Epithelial cell of proximal tubule (primary cell): ENCODE measurements at places on chromosomes 7 and 10. TPM values are rescaled to one million over a fixed set of nuclear protein-coding genes. Genes with fewer than 3 reads are reported as not detected.
A peak's percentile ranks its signal among the peaks of the same experiment; 100 is the strongest.

GRCh38 chr7:50342616-50343114 lies 38.1 kb downstream of the IKZF1 start:
- DNase-seq: no peak

LRRN3 gene
- 0.14 TPM in 1 of 2 replicates, not detected in the other for total RNA-seq

GRCh38 chr7:124775422-124775821 lies 9.8 kb upstream of the GPR37 start:
- no peak for DNase-seq

DNA sequence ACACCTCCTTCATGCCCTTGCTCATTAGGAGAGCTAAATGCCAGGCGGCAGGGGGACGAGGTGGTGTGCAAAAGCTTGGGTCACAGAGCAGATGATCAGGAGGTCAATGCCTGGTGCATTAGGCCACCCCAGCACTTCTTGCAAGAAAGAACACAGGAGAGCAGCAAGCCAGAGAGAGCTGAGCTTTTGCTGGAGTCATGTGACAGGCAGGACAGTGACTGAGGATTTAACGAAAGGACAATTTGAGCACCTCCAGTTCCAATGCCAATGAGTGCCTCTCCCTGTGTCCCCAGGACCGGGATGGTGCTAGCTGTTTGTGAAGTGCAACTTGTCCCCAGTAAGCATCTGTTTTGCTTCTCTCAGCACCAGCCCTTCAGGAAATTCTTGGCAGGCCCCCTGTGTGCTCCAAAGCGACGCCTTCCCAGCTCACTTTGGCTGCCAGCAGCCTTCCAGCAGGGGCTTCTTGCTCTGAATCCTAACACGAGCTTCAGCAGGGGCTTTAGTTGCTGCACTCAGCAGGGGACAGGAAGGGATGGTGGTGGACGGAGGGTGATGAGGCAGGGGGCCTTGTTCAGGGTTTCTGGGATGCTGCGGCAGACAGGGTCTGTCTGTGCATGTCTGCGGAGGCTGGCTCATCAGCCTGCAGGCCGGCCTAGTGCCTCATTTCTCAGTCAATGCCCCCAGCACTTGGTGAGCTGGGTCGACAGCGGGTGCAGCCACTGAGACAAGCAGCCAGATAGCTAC lies 368.1 kb downstream of the RPS24 start:
- no peak for DNase-seq

DNA sequence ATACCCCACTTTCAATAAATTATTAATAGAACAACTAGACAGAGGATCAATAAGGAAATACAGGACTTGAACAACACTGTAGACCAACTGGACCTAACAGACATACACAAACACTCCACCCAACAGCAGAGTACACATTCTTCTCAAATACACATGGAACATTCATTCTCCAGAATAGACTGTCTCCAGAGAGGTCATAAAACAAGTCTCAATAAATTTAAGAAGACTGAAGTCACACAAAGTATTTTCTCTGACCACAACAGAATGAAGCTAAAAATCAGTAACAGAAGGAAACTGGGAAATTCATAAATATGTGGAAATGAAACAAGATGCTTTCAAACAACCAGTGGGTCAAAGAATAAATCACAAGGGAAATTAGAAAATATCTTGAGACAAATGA lies 119.8 kb downstream of the SMURF1 start:
- DNase-seq: no peak

LBX1 gene
- total RNA-seq: not detected in 2 replicates

- no peak for DNase-seq
Measured at GRCh38 chr7:150755473-150756099, 18.4 kb downstream of the GIMAP5 start.

DNA sequence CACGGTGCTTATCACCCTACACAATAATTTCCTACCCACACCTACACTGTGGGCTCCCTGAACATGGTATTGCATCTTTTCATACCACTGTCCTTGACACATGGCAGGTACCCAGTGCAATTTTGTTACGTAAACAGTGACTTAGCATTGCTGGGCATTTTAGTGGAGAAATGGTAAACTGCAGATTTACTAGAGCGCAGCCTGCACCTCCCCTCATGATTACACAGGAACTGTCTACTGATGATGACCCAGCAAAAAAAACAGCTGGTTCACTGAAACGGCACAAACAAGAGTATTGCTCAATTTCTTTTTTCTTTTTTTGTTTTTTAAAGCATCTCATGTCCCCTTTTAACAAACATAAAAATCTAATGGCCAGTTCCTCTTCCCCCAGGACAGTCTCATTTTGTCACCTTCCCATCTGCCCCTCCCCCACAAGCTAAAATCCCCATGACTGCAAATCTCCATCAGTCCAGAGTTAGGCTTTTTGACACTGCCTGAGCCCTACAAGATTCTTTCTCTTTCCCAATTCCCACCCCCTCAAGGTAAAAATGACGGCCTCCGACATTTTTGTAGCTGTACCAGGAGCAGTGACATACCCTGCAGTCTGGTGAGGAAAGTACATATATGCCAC lies 2.8 kb downstream of the ZNF746 start:
- peak; percentile 63 for DNase-seq

GRCh38 chr7:95646350-95646749 lies 50.0 kb upstream of the PDK4 start:
- no peak for DNase-seq

GRCh38 chr7:81469153-81469868 lies 300.5 kb downstream of the HGF start:
- DNase-seq: no peak

- no peak for DNase-seq
Measured at GRCh38 chr7:99457650-99458493, 8.1 kb downstream of the ATP5MF start.

- no peak for DNase-seq
Measured at GRCh38 chr7:111089822-111090426, 1.0 kb upstream of the LRRN3 start.

ITPRID1 gene
- not detected in 2 replicates for total RNA-seq

DNA sequence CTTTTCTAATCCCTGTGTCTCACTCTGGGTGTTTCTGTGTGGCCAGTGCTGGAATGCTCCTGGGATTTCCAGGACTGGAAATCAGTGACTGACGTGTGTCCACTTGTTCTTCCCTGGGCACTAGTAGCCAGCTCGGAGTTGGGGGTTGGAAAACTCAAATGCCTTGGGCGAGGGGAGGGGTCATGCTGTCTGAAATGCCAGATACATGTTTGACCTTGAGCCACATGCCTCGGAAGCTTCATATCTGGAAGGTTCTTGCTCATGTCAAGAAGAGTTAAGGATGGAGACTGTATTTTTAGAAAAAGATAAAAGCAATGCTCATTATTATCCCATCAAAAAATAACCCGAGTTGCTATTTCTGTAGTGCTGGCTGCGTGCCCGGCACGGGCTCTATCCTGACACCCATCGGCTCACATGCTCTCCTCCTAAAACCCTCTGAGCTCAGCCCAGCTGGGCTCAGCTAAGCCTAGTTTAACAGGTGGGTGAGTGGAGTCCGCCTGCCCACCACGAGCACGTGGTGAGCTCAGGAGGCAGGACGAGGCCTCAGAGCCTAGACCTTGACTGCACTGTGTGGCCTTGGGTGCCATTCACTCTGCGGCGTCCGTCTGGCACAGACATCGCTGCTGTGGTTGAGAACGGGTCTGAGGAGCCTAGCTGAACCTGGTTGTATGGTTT lies 6.4 kb downstream of the DPYSL4 start:
- DNase-seq: no peak

GIMAP2 gene
- 0.07 TPM in 1 of 2 replicates, not detected in the other for total RNA-seq

- DNase-seq: no peak
Measured at GRCh38 chr7:152054367-152055230, 29.1 kb downstream of the GALNT11 start.

- no peak for DNase-seq
Measured at GRCh38 chr7:108425714-108426275, 30.4 kb downstream of the NRCAM start.

DNA sequence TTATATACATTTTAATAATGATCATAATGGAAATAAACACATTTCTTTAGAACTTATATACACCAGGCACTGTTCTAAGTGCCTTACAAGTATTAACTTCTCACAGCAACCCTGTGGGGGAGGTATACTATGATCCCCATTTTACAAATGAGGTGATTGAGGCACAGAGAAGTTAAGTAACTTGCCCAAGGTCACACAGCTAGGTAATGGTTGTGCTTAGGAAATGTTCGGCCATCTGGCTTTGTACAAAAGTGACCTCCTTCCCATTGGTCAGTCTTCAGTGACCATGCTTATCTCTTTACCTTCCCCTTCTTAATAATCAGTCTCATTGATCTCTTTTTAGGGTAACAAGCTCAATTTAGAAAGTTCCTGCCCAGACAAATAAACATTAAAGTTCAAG lies 158.8 kb downstream of the KIAA1217 start:
- DNase-seq: no peak

DNA sequence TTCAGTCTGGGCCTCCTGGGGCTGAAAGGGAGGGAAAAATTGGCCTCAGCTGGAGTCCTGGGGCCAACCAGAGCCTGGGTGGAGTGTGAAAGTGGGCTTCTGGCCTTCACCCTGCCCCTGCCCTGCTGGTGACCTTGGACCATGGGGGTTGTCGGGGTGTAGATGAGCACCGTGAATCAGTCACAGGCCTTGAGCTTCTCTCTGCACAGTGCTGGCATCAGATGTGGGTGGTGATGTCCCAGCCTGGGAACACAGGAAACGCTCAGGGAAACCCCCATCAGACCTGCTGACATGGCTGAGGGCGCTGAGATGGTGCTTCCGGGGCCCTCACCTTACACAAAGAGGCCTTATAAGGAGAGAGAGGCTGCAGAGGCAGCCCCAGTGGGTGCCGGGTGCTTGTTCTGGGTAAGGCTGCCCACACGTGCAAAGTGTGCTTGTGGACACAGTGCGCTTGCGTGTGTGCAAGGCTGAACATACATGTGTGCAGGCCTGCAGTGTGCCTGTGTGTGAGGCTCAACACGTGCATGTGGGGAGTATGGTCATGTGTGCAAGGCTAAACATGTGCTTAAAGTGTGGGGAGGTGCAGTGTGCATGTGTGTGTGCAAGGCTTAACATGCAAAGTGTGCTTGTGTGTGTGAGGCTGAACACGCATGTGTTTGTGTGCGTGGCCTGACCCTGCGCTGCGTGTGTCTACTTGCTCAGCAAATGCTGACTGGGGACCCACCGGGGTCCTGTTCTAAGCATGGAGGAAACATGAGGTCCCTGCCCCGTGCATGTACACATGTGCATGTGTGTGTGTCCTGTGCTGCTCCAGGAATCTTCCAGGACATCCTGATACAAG lies 6.5 kb downstream of the ARPC1B start:
- peak; percentile 44 for DNase-seq

UPK3BL1 gene
- total RNA-seq: 12.1 and 17.3 TPM in 2 replicates

DNA sequence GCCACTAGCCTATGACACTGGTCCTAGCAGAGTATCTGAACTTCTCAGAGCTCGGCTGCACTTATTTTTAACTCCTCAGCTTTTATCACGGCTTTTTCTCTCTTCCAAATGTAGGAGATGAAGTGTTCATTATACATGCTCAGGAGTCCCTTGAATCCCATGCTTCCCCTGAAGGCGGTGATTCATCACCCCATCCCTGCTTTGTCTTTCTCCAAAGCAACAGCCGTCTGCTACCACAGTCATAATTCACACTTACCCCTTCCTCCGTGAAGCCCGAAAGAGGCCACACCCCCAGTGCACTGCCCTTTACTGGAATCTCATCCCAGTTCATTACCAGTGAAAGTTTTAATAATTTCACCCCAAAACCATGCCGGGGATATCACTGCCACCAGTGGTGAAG lies 301.5 kb upstream of the SHH start:
- no peak for DNase-seq

- no peak for DNase-seq
Measured at GRCh38 chr7:69295977-69296376, 302.3 kb upstream of the AUTS2 start.

DNA sequence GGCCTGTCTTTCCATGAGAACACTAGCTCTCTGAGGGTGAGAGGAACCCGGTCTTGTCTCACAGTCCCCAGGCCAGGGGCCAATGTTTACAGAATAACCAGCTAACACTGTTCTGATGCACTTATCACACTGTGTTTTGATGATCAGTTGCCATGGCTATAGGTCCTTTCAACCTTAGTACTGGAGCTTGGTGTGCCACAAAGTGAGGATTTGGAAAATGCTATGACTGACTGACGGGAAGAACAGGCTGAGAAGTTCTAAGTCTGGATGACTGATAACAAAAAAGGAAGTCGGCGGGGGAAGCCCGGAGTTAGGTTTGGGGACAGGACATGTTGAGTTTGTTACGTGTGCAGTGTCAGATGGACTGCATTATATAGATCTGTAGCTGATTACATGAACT lies 141.8 kb downstream of the CTTNBP2 start:
- no peak for DNase-seq
